Left kidney (tissue), 8 donors: ENCODE measurements at places on chromosomes 3 and 15. TPM values are rescaled to one million over a fixed set of nuclear protein-coding genes. Genes with fewer than 3 reads are reported as not detected.

DNA sequence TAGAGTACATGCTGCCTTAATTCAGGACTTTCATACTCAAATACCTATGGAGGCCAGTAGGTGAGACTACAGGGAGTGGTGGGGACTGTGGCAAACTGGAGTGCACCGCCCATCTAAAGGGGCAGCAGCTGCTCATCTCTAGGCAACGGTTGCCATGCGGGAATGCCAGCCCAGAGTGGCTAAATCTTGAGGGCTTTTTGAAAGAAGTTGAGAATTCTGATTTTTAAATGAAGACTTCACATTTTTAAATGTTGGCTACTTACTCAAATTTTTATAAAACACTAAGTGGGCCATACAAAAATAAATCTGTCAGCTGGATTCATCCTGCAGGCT is 90.8 kb upstream of the PRR23E start:
- no peak for DNase-seq

- no peak for DNase-seq
These were observed 772.4 kb upstream of the NR2F2 start for GRCh38 chr15:95558131-95558530.

DNA sequence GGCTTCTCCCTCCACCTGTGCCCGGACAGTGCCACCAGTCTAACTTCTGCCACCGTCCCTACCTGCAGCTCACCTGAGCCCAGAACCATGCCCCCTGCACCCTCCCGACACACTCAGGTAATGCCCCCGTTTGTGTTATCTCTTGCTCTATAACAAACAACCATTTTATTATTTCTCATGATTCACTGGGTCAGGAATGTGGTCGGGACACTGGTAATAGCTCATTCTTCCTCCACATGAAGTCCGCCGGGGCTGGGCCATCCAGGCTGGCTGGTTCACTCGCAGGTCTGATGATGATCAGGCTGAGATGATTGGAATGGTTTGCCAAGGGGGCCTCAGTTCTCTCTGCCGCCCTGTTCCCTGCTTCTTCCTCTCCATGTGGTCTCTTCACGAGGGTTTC is 20.3 kb upstream of the NR2E3 start:
- DNase-seq: no peak

DNA sequence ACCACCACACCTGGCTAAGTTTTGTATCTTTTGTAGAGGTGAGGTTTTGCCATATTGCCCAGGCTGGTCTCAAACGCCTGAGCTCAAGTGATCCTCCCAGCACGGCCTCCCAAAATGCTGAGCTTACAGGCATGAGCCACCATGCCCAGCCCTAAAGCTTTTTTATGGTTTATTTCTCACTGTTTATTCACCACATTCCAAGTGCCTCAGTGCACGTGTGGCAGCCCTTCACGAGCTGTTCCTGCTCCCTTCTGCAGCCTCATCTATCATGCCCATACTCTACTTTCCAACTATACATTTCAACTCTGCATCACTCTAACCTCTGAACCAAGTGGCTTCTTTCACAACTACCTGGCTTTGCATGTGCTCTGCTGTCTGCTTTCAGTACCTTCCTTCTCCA is 17.9 kb upstream of the OSBPL11 start:
- DNase-seq: no peak

Gene ST3GAL6
- polyA plus RNA-seq: 100 TPM

Gene PLAAT1
- polyA plus RNA-seq: 3.6 TPM

Gene ISL2
- polyA plus RNA-seq: not detected

GRCh38 chr3:38725726-38726419 is 76.4 kb upstream of the SCN5A start:
- DNase-seq: no peak

- DNase-seq: no peak
These were observed 35.4 kb downstream of the RBP2 start for GRCh38 chr3:139440639-139441556.

Gene SCN11A
- 1.8 TPM for polyA plus RNA-seq

DNA sequence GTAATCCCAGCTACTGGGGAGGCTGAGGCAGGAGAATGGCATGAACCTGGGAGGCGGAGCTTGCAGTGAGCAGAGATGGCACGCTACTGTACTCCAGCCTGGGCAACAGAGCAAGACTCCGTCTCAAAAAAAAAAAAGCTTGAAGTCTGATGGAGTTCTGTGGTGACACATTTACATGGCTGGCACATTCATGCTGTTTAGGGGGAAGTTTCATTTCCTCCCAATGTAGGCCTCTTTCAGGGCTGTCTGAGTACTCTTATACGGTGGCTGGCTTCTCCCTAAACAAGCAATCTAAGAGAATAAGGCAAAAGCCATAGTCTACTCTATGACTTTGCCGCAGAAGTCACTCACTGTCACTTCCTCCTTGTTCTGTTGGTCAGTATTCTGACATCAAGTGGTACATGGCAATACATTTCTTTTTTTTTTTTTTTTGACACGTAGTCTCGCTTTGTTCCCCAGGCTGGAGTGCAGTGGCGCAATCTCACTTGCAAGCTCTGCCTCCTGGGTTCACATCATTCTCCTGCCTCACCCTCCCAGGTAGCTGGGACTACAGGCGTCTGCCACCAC is 41.2 kb downstream of the OIP5 start:
- DNase-seq: no peak

Gene IP6K1
- 50.9 TPM for polyA plus RNA-seq

DNA sequence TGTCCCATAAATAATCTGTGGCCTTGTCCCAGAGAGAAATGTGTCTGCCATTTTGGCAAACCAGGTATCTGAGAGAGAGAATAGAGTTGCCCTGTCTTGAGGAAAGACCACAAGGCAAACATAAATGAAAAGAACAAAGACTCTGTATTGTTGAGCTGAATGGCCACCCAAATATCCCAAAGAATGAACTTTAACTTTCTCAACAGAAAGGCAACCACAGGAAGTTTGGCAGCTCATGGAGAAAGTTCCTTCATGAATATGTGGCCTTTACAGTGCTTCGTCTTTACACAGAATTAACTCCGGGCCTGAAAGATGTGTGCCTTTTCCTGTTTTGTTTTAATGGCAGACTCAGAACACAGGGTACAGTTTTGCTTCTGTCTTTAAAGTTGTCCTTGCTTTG is 41.4 kb upstream of the THBS1 start:
- DNase-seq: no peak

Gene GLDN
- polyA plus RNA-seq: 0.28 TPM

GRCh38 chr3:65855370-65856100 is 183.2 kb downstream of the MAGI1 start:
- no peak for DNase-seq

GRCh38 chr3:131705558-131706051 is 202.8 kb upstream of the MRPL3 start:
- no peak for DNase-seq

DNA sequence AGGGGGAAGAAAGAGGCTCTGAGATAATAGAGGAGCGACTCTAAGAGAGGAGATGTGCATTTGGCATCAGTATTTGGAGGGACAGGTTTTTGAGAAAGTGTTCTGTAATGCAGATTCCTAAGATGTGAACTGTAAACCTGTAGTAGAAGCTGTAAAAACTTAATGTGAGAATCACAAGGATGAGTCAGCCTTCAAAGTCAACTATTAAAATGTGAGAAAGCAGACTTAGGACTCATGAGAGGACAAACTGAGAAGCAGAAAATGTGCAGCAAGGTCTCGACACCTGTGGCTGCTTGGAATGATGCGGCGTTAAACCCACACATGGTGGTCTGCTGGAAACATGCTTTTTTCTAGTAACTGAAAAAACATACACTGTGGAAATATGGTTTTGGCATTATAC is 36.0 kb downstream of the USP13 start:
- DNase-seq: no peak

DNA sequence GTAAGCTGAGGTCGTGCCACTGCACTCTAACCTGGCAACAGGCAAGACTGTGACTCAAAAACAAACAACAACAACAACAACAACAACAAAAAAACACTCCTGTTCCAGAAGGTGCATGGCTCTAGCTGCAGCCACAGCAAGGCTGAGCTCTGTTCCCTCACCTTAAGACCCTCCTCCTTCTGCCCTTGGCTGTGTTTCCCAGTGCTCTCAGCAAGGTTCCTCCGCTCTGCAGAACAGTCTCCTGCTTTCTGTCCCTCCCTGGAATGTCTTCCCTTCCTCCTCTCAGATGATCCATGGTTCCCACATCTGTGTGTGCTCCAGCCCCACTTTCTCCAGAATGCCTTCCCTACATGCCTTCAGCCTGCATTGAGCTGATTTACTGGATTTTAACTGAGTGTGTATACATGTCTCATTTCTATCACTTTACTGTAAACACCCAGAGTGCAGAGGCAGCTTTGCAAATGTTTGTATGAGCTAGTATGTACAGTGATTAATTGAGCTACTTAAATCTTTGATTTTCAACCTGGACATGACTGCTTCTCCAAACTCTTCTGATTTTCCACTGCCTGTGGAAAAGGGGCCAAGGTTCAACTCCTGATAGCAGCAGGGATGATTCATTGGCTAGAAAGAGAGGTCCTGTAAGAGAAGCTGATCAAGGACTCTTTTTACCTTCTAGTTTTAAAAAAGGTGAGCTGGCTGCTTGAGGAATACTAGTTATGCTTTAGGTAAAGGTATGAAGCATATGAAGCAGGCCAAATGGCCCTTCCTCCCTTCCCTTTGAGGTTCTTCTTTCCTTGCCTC is 14.7 kb downstream of the ANKUB1 start:
- DNase-seq: no peak

Gene ALDH1A2
- polyA plus RNA-seq: 284 TPM

DNA sequence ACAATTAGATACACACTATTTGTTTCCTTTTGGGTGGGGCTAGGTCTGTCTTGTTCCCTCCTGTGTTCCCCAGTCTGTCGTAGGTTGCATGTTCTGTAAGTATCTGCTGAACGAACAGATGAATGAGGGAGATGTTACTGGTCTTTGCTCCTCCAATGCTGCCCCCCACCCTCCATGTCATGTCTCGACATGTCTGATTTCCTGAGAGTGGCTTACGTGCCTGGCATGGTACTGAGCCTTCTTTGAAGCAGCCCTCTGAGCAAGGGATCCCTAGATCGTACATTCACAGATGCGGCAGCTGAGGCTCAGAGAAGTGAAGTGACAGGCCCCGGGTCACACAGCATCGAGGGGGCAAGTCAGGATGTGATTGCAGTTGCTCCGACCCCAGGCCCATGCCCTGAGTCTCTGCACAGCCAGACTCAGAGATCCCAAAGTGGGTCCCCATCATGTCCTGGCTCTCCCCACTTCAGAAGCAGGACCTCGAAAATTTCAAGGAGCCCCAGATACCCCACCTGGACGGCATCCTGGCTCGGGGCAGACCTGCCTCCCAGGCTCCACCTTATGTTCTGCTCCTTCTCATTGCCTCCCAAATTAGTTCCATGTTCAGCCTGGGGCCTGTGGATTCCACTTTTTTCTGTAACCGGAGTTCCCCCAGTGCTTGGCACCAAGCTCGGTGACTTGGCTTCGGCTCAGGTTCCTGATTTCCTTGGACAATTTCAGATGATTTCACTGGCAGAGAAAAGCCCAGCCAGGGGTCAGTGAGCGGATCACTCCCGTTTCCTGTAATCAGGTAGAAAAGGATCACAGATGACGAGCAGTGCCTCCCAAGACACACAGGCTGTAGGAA is 24.7 kb downstream of the GOLGA6L2 start:
- DNase-seq: no peak

DNA sequence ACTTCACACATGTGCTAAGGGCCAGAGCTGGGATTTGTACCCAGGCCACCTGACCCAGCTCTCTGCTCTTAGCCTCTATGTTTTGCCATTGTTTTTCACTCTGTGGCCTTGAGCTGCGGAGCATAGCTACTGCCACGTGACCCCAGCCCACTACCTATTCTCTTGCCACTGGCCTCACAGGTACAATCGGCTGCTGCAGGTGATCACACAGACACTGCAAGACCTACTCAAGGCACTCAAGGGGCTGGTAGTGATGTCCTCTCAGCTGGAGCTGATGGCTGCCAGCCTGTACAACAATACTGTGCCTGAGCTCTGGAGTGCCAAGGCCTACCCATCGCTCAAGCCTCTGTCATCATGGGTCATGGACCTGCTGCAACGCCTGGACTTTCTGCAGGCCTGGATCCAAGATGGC is 46.2 kb downstream of the SEMA3G start:
- no peak for DNase-seq

DNA sequence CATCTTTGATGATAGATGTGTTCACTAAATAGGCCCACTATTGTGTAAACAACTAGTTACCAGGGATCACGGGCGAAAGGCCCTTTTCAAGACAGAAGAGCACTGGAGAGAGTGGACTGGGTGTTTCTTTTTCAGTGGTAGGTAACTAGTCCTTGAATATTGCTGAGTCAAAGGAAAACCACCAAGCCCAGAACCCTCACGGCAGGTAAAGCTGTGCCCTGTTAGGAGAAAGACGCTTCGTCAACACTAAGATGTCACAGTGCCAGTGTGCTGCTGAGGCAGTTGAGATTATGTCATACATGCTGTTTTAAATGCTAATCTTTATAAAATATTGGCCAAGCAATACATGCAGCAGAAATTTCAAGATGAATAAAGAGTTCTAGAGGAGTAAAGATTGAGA is 578.6 kb downstream of the PYDC2 start:
- no peak for DNase-seq

Gene GOLGA8Q
- 2.5 TPM for polyA plus RNA-seq

- no peak for DNase-seq
These were observed 60.1 kb downstream of the RASGRF1 start for GRCh38 chr15:79030470-79030869.

DNA sequence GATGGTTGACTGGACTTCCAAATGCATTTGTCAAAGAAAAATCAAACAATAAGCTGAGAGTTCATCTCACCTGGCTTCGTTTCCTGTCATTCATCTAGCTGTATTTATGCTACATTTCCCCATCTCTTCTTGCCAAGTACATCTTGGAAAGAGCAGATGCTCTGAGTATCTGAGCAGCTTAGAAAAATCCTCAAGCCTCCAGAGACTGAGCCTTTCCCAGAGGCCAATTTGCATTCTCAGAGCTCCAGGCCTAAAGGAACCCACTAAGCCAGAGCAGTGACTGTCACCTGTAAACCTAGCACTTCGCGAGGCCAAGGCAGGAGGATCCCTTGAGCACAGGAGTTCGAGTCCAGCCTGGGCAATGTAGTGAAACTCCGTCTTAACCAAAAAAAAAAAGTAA is 100.5 kb downstream of the XXYLT1 start:
- no peak for DNase-seq

GRCh38 chr15:67085237-67085817 is 19.9 kb downstream of the SMAD3 start:
- DNase-seq: no peak

GRCh38 chr3:185818267-185818875 is 6.5 kb downstream of the IGF2BP2 start:
- DNase-seq: no peak

Gene MAP1A
- polyA plus RNA-seq: 9.3 TPM

- DNase-seq: no peak
These were observed 136.3 kb downstream of the LRRK1 start for GRCh38 chr15:101055411-101055810.

Gene SH2D7
- 0.98 TPM for polyA plus RNA-seq

GRCh38 chr3:39065197-39065596 is 13.4 kb downstream of the WDR48 start:
- DNase-seq: no peak

Gene ESYT3
- polyA plus RNA-seq: 3.1 TPM
